IMR-90 (cell line): ENCODE measurements at places on chromosomes 4 and X. TPM values are rescaled to one million over a fixed set of nuclear protein-coding genes. Genes with fewer than 3 reads are reported as not detected.
A peak's percentile ranks its signal among the peaks of the same experiment; 100 is the strongest.

- DNase-seq, result peak; percentile 1
Measured at GRCh38 chrX:49879656-49880277, 483 bp downstream of the USP27X start.

Gene N4BP2
- 0.62 and 0.84 TPM in 2 replicates for polyA plus RNA-seq

DNA sequence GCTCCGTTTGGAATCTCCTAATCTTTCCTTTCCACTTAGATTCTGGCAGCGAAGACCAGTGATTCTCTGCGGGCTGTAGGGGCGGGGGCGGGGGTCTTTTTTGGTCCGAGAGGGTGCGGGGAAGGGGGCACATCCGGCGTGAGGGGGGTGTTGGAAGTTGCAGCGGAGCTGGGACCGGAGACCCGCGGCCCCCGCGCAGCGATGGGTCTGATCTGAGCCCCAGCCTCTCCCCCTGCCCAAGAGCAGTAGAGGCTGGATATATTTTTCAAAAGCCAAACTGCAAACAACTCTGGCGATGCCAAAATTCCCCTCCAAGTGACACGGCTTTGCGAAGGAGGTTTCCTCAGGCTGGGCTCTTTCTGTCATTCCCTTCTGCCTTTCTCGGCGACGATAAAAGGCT is 355 bp downstream of the GRID2 start:
- no peak for DNase-seq

Gene SOX3
- 0.03 TPM in 1 of 2 replicates, not detected in the other for polyA plus RNA-seq

Gene SAP30
- 11.7 and 15.6 TPM in 2 replicates for polyA plus RNA-seq

- DNase-seq, result no peak
Measured at GRCh38 chr4:107509615-107510014, 210.4 kb downstream of the PAPSS1 start.

Gene STBD1
- 1.3 and 1.7 TPM in 2 replicates for polyA plus RNA-seq

Gene EXOSC9
- polyA plus RNA-seq, result 27.3 and 34.7 TPM in 2 replicates

DNA sequence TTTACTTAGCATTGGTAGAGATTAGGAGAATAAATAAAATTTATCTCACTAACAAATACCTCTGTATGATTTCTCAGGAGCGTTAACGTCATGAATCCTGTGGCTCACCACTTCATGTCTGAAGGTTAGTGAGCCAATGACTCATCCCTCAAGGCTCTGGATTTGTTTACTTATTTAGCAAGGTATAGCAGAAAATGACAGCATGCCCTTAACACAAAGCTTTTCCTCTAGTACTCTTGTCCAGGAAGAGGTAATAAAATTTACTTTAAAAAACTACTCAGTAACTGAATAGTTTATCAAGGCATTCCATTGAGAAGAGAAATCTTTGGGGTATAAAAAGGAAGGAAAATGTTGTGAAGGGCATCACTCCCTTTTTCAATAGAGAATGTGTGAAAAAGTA is 823.8 kb downstream of the CCSER1 start:
- DNase-seq, result peak; percentile 61

DNA sequence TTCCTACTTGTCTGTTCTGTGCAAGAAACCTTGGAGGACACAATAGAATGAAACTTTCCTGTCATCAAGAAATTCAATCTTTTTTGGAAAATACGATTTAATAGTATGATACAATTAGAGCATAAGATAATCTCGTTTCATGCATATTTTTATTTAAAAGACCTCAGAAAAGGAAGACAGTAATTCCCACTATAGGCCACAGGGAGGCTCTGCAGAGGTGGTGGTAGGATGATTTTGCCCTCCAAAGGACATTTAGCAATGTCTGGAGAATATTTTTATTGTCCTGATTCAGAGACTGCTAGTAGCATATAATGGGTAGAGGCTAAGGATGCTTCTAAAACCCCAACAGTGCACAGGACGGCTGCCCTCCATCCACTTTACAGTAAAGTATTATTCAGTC is 68.7 kb downstream of the PAK3 start:
- DNase-seq, result peak; percentile 2

GRCh38 chr4:152351080-152351479 is 184.8 kb downstream of the FBXW7 start:
- no peak for DNase-seq

GRCh38 chrX:147351644-147352043 is 537.1 kb upstream of the CXorf51A start:
- DNase-seq, result no peak

GRCh38 chr4:47128991-47129390 is 97.6 kb downstream of the GABRB1 start:
- DNase-seq, result no peak

DNA sequence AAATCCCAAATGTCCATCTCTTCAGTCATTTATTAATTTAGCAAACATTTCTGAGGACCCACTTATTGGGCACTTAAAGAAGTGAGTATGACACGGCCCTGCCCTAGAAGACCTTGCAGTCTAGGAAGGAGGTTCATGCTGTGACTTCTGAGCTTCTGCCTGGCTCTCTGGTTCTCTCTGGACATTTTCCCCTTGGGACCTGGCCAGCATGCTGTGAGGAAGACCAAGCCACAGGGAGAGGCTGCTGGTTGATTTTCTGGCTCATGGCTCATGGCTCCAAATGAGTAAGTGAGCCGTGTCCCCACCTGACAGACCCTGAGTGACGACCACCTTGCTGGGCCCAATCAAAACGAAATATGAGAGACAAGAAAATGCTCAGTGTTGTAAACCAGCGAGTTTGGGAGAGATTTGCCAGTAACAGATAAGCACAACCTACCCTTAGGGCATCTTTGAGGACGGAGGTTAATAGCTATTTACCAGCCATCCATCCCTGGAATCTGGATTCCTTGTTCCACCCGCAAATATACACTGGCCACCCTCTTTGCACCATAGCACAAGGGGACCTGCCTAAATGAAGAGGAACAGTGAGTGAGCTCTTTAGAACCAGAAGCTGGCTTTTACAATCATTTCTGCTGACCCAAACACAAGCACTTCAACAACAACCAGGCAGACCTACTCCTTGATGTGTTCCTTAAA is 876 bp downstream of the MPP1 start:
- DNase-seq, result no peak
